ENCODE measurements at places on chromosomes 6 and 20. TPM values are rescaled to one million over a fixed set of nuclear protein-coding genes. Genes with fewer than 3 reads are reported as not detected.

DNA sequence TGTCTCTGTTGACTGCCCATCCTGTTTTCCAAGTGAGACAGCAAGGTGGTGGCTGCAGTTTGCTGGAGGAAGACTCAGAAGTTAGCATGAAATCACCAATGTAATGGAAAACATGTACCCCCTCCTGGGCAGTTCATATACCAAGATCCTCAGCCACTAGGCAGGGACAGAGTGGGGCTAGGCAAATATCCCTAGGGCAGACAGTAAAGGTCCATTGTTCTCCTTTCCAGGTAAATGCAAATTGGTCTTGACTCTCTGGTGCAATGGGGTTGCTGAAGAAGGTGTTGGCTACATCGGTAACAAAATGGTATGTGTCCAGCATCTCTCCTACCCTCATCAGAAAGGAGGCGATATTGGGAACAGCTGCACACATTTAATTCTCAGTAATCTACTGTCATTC lies 233.6 kb upstream of the SOX4 start:
- no peak overlapping the region for H3K27ac ChIP-seq
- H3K36me3 ChIP-seq, result no peaks in the 10 kb centered on the region
- no peaks in the 10 kb centered on the region for H3K27me3 ChIP-seq
- H3K4me3 ChIP-seq, result no peak overlapping the region
- no peak for DNase-seq

DNA sequence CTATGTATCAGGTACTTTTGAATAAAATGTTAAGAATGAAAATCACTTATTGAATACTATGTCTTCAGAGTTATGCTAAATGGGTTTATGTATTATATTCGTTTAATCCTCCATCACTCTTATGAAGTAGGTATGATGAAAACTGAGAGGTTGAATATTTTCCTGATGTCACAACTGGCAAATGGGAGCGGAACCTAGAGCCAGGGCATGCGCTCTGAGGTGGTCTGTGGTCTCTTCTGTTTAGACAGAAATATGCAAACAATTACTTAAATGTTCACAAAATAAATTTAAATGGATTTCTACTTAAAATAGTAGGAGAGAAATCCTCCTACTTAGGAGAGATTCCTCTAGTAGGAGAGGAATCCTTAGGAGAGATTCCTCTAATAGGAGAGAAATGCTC lies 21.3 kb upstream of the UTRN start:
- peak; percentile 38 for DNase-seq
- no peaks in the 10 kb centered on the region for H3K27me3 ChIP-seq
- peaks cover 11% of the 10 kb centered on the region for H3K4me1 ChIP-seq

- H3K36me3 ChIP-seq, result no peaks in the 10 kb centered on the region
- peak; percentile 95 for DNase-seq
- H3K27ac ChIP-seq, result no peak overlapping the region
These were observed 5.9 kb downstream of the NUDT3 start for GRCh38 chr6:34386316-34387137.

DNA sequence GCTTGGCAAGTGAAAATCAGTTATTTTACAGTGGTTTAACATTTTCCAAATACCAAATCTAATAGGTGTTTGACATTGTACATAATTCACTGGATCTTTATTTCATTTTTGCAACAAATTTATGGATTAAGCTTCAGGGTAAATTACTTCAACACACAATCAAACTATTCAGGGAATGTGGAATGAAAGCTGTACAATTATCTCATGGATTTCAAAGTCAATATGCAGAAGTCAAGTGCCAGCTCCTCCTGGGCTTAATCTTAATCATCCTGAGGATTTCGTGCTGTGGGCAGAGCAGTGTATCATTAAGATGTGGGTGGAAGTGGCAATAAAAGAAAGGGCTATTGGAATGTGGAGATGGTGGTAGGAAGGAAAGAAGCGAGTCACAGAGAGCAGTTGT lies 548.8 kb downstream of the COL12A1 start:
- H3K36me3 ChIP-seq, result no peaks in the 10 kb centered on the region
- H3K4me3 ChIP-seq, result no peak overlapping the region
- no peaks in the 10 kb centered on the region for H3K27me3 ChIP-seq
- no peak overlapping the region for H3K27ac ChIP-seq
- no peak for DNase-seq

- no peak overlapping the region for H3K4me3 ChIP-seq
- no peaks in the 10 kb centered on the region for H3K27me3 ChIP-seq
These were observed 84.8 kb upstream of the HDAC2 start for GRCh38 chr6:114055763-114056162.

- H3K27me3 ChIP-seq, result no peaks in the 10 kb centered on the region
- no peak for DNase-seq
- H3K4me3 ChIP-seq, result no peak overlapping the region
- H3K27ac ChIP-seq, result no peak overlapping the region
These were observed 29.7 kb downstream of the CEP162 start for GRCh38 chr6:84197708-84198107.

The TPMT gene
- polyA plus RNA-seq, result 14.1 TPM

The SEMG1 gene
- polyA plus RNA-seq, result not detected
